ENCODE measurements at places on chromosomes 3 and 15.

GRCh38 chr3:119898478-119899191, 116.7 kb downstream of the NR1I2 start:
- no peak for DNase-seq

GRCh38 chr3:67646586-67647234, 7.7 kb downstream of the SUCLG2 start:
- no peak for DNase-seq

GRCh38 chr3:133124511-133124910, 86.3 kb downstream of the TMEM108 start:
- no peak for DNase-seq

DNA sequence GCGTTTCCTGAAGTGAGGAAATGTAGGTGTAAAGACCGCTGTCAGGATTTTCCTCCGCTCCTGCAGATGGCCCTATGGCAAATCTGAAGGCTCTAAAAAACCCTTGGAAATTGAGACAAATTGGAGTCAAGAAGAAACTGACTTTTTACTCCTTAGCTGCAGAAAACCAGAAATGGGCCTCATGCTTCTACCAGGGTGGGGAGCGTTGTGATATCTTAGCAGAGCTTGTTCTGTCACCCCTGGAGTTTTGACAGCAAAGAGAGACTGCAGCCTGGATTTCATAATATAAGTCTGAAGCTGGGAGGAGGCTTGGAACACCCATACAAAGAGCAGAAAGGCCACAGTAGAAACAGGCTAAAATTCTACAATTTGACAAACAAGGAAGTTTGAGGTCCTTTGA, 283.0 kb upstream of the PLSCR5 start:
- DNase-seq, result no peak

- no peak for DNase-seq
Observed at GRCh38 chr3:71423151-71423906, 160.2 kb downstream of the FOXP1 start.

- DNase-seq, result no peak
Observed at GRCh38 chr3:172582712-172583111, 59.5 kb upstream of the TNFSF10 start.

GRCh38 chr3:110243081-110243480, 828.5 kb upstream of the NECTIN3 start:
- no peak for DNase-seq

DNA sequence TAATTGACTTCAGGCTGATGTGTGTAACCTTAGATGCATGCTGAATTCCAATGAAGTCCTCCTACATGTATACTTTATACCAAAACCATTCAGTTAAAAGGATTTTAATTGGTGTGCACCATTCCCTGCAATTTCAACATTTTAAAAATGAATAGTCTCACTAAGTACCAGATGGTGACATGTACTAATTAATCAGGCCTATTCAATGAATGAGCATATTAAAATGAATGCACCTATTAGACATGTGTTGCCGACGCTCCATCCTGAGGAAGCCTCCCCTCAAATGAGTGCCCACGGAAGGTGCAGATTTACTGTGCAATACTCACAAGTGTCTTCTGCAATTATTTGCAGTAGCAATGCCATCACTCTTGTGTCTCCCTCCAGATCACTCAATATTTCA, 124.7 kb upstream of the TSPAN3 start:
- no peak for DNase-seq

- no peak for DNase-seq
Observed at GRCh38 chr3:56858331-56858730, 56.6 kb upstream of the ARHGEF3 start.

DNA sequence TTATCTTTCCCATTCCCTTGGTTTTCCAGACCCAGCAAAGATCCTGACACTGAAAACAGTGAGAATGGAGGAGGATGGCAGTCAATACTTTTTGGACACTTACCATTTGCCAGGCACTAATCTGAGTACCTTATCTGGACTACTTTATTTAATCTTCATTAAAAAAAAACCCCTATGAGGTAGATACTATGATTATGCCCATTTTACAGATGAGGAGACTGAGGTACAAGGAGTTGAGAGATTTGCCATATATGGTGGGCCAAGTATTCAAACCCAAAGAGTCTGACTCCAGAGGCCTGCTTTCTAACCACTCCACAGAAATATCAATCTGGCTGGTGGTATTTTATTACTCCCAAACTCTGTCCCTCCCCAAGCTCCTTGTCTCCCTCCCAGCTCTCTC, 19.6 kb downstream of the HCN4 start:
- DNase-seq, result no peak

DNA sequence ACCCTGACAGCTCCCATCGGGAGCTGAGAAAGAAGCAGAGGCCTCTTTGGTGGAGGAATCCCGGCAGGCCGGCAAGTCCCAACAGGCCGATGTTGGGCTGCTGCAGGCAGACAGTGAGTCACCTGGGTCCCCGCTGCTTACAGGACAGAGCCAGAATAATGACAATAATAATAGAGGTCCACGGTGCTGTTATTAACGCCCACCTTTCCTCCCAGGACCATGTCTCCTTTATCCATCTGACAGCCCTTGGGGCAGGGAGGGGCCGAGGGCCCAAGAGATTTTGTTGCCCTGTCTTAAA, 29.3 kb upstream of the MAGEF1 start:
- DNase-seq, result no peak

All from inflammatory macrophage (primary cell).